GM12878 (cell line): ENCODE measurements at places on chromosomes 7 and 10. TPM values are rescaled to one million over a fixed set of nuclear protein-coding genes. Genes with fewer than 3 reads are reported as not detected.

WEE2 gene
- 0.24 TPM in 1 of 2 replicates, not detected in the other for total RNA-seq

JAKMIP3 gene
- not detected in 2 replicates for total RNA-seq

GRCh38 chr7:50791363-50791937 is 8.8 kb upstream of the GRB10 start:
- H3K4me1 ChIP-seq: no peaks in the 10 kb centered on the region
- peaks cover 9% of the 10 kb centered on the region for H3K27me3 ChIP-seq
- H3K36me3 ChIP-seq: no peaks in the 10 kb centered on the region
- H3K27ac ChIP-seq: no peak overlapping the region

DNA sequence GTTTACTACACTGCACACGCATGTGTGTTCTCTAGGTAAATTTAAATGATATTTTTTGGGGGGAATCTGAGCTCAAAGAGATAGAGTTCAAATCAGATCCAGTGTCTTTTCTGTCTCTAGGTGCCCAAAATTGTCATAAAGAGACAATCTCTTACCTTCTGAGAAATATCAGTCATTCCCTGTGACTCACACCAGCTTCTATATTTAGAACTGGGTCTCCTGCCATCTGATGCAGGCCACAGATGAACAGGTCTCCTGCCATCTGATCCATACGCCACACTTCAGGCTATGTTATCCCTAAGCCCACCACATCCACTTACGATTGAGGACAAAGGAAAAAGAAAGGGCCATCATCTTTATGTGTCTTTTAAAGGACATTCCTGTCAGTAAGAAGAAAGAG is 136.3 kb upstream of the LAMB4 start:
- no peak overlapping the region for H3K4me3 ChIP-seq
- H3K36me3 ChIP-seq: no peaks in the 10 kb centered on the region
- DNase-seq: no peak
- no peaks in the 10 kb centered on the region for H3K27me3 ChIP-seq
- H3K27ac ChIP-seq: no peak overlapping the region

DNA sequence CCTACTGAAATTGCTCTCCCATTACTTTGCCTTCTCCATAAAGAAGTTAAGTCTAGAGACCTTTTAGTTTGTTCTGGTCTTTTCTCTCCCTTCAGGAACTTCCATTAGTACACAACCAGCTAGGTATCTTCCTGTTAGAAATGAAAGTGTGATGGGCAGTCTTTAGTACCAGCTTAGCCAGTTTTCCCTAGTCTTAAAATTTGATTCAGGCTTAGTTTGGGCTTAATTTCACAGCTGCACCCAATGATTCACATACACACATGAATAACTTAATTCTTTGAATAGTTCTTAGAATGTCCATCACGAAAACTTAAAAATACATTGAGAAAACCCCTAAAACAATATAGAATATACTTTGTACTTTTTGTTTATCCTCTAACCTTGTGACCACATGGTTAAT is 2.4 kb upstream of the PPP1R9A start:
- no peak overlapping the region for H3K4me3 ChIP-seq
- H3K27me3 ChIP-seq: peaks cover 8% of the 10 kb centered on the region
- H3K4me1 ChIP-seq: no peaks in the 10 kb centered on the region
- DNase-seq: no peak
- no peaks in the 10 kb centered on the region for H3K36me3 ChIP-seq

- H3K27me3 ChIP-seq: no peaks in the 10 kb centered on the region; the same call in 1 of the 2 replicates
- H3K27ac ChIP-seq: no peak overlapping the region
- H3K4me1 ChIP-seq: no peaks in the 10 kb centered on the region
These were observed 123.2 kb downstream of the DNAJB6 start for GRCh38 chr7:157459966-157460365.

DNA sequence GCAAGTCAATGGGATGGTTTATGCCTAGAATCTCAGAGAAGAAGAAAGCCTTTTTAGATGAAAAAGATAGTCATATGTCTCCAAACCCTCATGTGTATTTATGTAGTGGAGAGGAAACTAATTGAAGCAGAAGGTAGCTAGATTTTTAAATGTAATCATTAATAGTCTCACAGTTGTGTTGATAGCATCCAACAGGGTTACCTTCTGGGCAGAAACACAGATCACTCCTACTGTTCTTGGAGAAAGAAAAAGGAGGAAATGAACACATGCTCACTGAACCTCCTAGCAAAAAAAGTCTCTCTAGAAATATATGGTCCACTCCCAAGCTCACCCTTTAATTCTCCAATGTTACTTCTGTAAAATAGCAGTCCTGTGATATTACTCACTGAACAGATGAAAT is 777.2 kb upstream of the C7orf33 start:
- H3K27ac ChIP-seq: no peak overlapping the region
- no peak for DNase-seq
- H3K27me3 ChIP-seq: no peaks in the 10 kb centered on the region
- H3K4me3 ChIP-seq: no peak overlapping the region
- no peaks in the 10 kb centered on the region for H3K36me3 ChIP-seq
